ENCODE measurements at places on chromosomes 1 and 21.

DNA sequence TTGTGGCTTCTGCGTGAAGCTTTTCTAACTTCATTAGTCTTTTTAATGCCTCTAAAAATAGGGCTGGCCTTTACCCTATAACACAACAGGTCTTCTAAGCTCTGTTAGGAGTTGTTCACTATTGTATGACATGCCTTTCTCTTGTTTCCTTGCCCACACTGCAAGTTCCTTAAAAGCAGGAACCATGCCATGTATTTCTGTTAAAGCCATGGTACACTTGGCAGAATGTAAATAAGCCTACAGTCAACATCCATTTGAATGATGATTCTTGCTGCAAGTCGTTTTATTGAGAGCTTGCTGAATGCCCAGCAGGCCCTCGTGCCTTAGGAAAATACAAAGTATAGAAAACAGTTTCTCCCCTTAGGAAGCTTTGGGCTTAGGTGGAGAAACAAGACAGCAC, 214.6 kb downstream of the DUSP10 start:
- H3K27me3 ChIP-seq = peaks cover 17% of the 10 kb centered on the region
- H3K4me1 ChIP-seq = no peaks in the 10 kb centered on the region
- DNase-seq = no peak

DNA sequence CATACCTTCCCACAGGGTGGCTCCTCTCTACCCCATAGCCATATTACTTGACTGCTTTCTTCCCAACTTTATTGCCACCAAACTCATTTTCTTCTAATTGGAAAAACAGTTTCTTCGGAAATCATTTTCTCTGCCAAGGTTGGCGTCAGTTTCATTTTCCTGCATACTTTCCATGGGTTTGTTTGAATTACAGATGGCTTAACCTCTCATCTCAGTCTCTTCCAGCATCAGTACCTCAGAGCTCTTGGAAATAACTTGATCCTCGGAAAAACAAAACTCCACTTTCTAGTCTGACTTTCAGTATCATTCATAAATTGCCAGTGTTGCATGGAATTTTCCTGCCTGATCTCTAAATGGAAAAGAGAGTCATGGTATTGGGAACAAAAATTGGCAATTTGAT, 20.3 kb upstream of the PRDM2 start:
- peaks cover 25% of the 10 kb centered on the region for H3K27me3 ChIP-seq
- no peak overlapping the region for H3K4me3 ChIP-seq
- DNase-seq = no peak
- H3K27ac ChIP-seq = no peak overlapping the region

GRCh38 chr1:27377760-27378495, 3.3 kb upstream of the FCN3 start:
- no peak for DNase-seq
- no peaks in the 10 kb centered on the region for H3K4me1 ChIP-seq
- no peak overlapping the region for H3K4me3 ChIP-seq
- no peaks in the 10 kb centered on the region for H3K36me3 ChIP-seq
- peaks cover 47% of the 10 kb centered on the region for H3K27me3 ChIP-seq
- no peak overlapping the region for H3K27ac ChIP-seq

DNA sequence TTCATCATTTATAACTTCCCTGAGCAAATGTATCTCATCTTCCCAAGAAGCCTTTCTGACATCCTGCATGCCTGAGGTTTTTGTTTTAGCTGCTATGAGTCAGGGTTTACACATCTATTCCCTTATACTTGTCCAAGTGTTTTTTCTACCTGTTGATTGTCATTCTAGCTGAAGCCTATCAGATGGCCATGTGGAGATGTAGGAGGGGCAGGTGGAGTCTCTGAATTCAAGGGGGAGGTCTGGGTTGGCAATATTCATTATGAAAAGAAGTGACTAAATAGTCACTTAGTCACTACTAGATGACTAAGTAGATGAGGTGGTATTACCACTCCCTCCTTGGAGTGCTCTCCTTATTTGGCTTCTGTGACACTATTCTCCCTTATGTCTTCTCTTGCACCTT, 52.4 kb downstream of the XCL1 start:
- H3K27me3 ChIP-seq = peaks cover 16% of the 10 kb centered on the region
- no peaks in the 10 kb centered on the region for H3K4me1 ChIP-seq
- no peak overlapping the region for H3K27ac ChIP-seq

GRCh38 chr1:235724730-235725129, 75.1 kb upstream of the GNG4 start:
- no peak overlapping the region for H3K27ac ChIP-seq
- no peak for DNase-seq
- H3K4me3 ChIP-seq = no peak overlapping the region
- H3K4me1 ChIP-seq = no peaks in the 10 kb centered on the region

- H3K27me3 ChIP-seq = peaks cover 3% of the 10 kb centered on the region
- H3K4me1 ChIP-seq = peaks cover 10% of the 10 kb centered on the region
- H3K4me3 ChIP-seq = no peak overlapping the region
These were observed 12.9 kb upstream of the KCNE1 start for GRCh38 chr21:34524646-34525601.

GRCh38 chr1:10161541-10162290, 48.7 kb upstream of the KIF1B start:
- H3K36me3 ChIP-seq = peaks cover 24% of the 10 kb centered on the region
- H3K27ac ChIP-seq = no peak overlapping the region
- no peaks in the 10 kb centered on the region for H3K4me1 ChIP-seq
- H3K27me3 ChIP-seq = no peaks in the 10 kb centered on the region
- DNase-seq = no peak

DNA sequence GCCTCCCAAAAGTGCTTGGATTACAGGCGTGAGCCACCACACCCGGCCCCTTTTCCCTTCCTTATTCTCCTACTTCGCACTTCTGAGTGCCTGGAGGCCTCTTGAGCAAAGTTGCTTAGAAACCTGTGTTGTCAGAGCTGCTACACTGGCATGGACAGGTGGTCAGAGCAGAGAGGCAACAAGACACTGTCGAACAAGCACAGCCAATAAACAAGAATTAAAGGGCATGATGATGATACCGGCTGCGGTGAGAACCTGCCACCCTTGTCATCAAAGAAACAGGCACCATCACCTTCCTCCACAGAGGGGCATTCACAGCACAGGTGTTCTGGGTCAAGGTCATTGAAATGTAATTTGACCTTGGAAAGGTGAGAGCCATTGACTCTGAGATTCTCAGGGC, 23.3 kb downstream of the STUM start:
- no peak overlapping the region for H3K27ac ChIP-seq
- no peaks in the 10 kb centered on the region for H3K36me3 ChIP-seq
- no peak overlapping the region for H3K4me3 ChIP-seq
- H3K27me3 ChIP-seq = peaks cover 38% of the 10 kb centered on the region
- H3K4me1 ChIP-seq = no peaks in the 10 kb centered on the region

- peaks cover 6% of the 10 kb centered on the region for H3K36me3 ChIP-seq
- no peak overlapping the region for H3K4me3 ChIP-seq
- H3K4me1 ChIP-seq = peaks cover 24% of the 10 kb centered on the region
- H3K27me3 ChIP-seq = no peaks in the 10 kb centered on the region
- no peak overlapping the region for H3K27ac ChIP-seq
- DNase-seq = no peak
These were observed 166.4 kb upstream of the IRF2BP2 start for GRCh38 chr1:234776256-234776875.

- H3K4me1 ChIP-seq = no peaks in the 10 kb centered on the region
- H3K36me3 ChIP-seq = no peaks in the 10 kb centered on the region
- no peaks in the 10 kb centered on the region for H3K27me3 ChIP-seq
- H3K27ac ChIP-seq = no peak overlapping the region
- H3K4me3 ChIP-seq = no peak overlapping the region
These were observed 14.7 kb upstream of the CYYR1 start for GRCh38 chr21:26587736-26588201.

GRCh38 chr1:192539297-192540092, 36.1 kb upstream of the RGS1 start:
- peak overlapping the region; percentile 96 for H3K27ac ChIP-seq
- H3K4me1 ChIP-seq = peaks cover 62% of the 10 kb centered on the region
- no peak for DNase-seq
- peaks cover 8% of the 10 kb centered on the region for H3K36me3 ChIP-seq

DNA sequence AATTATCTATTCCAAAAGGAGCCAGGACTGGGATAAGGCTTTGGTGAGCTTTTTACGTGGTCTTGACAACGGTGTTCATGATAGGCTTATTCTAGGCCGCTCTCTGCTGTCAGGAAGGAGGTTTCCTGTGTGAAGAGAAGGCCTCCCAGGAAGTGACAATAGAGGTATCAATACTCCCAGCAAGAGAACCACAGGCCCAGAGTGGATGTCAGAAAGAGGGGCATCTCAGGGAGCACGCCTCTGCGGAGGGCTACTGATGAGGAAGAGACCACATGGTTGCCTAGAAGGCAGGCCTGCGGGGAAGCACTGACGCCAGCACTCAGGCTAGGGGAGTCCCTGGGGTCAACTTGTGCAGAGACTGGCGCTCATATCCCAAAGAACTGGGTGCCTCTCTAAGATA, 60.4 kb downstream of the ITPKB start:
- H3K27ac ChIP-seq = peak overlapping the region; percentile 93
- H3K4me1 ChIP-seq = peaks cover 96% of the 10 kb centered on the region
- peak overlapping the region; percentile 24 for H3K4me3 ChIP-seq
- DNase-seq = peak; percentile 58

- no peak overlapping the region for H3K4me3 ChIP-seq
- no peak overlapping the region for H3K27ac ChIP-seq
These were observed 16.7 kb upstream of the ZYG11A start for GRCh38 chr1:52825868-52826267.

DNA sequence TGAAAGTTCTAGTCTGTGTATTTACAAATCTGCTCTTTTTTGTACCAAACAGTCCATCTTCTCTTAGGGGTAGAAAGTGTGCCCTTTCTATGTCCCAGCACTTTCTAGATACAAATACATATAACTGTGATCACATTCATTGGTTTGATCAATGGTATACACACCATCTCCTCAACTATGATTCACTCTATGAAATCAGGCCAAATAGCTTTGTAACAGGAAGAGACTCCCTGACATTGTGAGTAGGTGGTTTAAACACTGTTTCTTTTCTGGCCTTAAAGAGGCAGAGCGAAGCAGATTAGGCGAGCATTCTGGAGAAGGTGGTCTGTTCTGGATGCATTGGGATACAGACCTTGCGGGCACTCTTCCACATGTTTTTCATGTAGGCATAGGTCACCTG, 39.3 kb upstream of the EXOSC10 start:
- no peaks in the 10 kb centered on the region for H3K27me3 ChIP-seq
- H3K4me1 ChIP-seq = no peaks in the 10 kb centered on the region
- H3K36me3 ChIP-seq = peaks cover 28% of the 10 kb centered on the region
- no peak for DNase-seq
- no peak overlapping the region for H3K4me3 ChIP-seq

DNA sequence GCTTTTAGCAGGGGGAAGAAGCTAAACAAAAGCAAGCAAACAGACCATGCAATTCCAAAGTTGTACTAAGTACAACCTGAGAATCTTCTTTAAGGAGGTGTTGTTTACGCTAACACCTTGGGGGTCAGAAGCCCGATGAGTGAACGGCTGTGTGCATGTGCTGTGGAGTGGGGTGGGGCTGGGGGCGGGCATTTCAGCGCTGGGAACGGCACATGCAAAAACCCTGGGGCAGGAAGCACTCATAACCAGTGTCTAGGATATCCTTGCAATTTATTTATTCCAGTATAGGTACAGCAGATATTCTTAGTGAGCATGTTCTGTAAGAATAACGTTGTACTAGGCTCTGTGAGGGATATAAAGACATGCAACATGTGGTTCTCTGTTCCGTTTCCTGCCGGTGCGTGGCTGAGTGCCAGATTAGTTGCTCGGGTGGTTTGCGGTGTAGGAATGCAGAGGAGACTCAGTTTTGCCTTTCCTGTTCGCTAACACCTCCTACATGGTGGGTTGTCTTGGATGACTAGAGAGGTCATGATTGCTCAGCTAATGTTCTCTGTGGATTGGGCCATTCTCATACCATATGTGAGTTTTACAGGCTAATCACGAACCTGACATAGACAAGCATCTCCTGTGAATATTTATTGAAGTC, 3.7 kb downstream of the FASLG start:
- DNase-seq = peak; percentile 86
- H3K4me3 ChIP-seq = peak overlapping the region; percentile 31
- peaks cover 27% of the 10 kb centered on the region for H3K27me3 ChIP-seq
- peaks cover 50% of the 10 kb centered on the region for H3K4me1 ChIP-seq
- peak overlapping the region; percentile 68 for H3K27ac ChIP-seq
- H3K36me3 ChIP-seq = no peaks in the 10 kb centered on the region

DNA sequence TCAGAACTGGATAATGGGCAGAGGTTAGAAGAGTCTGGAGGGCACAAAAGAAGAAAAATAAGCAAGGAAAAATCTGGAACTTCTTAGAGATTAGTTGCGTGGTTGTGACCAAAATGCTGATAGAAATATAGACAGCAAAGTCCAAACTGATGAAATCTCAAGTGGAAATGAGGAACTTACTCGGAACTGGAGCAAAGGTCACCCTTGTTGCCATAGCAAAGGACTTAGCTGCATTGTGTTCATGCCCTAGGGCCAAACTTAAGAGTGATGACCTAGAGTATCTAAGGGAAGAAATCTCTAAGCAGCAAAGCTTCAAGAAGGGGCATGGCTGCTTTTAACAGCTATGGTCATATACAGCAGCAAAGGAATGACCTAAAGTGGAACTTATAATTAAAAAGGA, 180.0 kb downstream of the TTLL7 start:
- H3K27ac ChIP-seq = no peak overlapping the region
- no peak overlapping the region for H3K4me3 ChIP-seq
- no peak for DNase-seq
- no peaks in the 10 kb centered on the region for H3K4me1 ChIP-seq
- no peaks in the 10 kb centered on the region for H3K36me3 ChIP-seq

DNA sequence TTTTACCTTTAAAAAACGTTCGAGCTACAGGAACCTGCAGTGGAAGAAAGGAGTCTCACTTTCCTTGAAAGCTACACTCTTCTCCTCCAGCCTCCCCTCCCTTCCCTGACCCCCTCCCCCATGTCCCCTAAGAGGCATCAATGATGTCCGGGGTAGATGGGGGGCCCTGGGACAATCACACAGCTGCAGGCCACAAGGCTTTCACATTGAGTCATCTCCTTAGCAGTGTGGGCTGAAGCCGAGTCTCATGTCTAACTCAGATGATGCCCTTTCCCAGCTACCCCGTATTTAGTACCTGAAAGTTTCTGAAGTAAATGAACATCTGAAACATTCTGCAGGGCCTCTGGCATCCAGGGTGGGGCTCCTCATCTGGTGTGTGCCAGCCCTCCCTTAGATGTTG, 6.3 kb upstream of the GPR25 start:
- H3K27ac ChIP-seq = no peak overlapping the region
- DNase-seq = peak; percentile 55
- peaks cover 48% of the 10 kb centered on the region for H3K27me3 ChIP-seq
- H3K4me1 ChIP-seq = peaks cover 40% of the 10 kb centered on the region
